ENCODE measurements at places on chromosomes 2 and 18.

- DNase-seq: no peak
Measured at GRCh38 chr2:108870069-108870644, 83.6 kb downstream of the CCDC138 start.

DNA sequence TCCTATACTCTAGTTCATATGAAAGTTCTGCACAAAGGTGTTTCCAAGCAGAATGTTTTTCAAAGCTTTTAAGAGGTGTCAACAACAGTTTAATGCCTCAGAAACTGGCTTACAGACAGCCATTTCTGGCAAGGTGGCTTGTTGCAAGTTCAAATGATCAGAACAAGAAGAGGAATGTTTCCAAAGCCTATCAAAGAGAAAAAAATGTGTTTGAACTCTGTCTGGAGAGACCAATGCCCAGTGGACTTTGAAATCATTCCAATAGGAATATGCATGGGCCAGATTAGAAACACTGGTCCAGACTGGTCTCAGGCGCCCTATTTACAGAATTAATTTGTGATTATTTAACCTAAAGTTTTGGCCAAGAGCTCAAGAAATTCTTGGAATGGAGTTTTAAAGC is 106.2 kb downstream of the CPS1 start:
- DNase-seq: no peak

DNA sequence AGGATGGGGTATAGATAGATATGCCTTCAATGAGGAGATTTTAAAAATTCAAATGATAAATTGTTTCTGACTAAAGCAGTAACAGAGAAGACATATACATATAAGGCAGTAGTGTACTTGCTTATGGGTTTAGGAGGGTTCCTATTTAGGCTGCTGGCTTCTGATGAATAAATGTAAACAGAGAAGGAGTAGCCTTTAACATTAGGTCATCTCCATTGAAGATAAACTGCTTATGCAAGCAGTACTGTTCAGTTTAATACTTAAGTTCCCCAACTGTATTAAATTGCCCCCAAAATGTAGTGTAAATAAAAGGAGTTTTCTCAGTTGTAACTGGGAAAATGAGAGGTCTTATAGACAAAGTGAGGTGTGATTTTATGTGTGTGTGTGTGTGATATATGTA is 217.7 kb upstream of the TMEFF2 start:
- DNase-seq: no peak

GRCh38 chr18:33729556-33729955 is 151.5 kb downstream of the ASXL3 start:
- DNase-seq: no peak

- DNase-seq: no peak
Measured at GRCh38 chr18:75211002-75211621, 515 bp downstream of the TSHZ1 start.

DNA sequence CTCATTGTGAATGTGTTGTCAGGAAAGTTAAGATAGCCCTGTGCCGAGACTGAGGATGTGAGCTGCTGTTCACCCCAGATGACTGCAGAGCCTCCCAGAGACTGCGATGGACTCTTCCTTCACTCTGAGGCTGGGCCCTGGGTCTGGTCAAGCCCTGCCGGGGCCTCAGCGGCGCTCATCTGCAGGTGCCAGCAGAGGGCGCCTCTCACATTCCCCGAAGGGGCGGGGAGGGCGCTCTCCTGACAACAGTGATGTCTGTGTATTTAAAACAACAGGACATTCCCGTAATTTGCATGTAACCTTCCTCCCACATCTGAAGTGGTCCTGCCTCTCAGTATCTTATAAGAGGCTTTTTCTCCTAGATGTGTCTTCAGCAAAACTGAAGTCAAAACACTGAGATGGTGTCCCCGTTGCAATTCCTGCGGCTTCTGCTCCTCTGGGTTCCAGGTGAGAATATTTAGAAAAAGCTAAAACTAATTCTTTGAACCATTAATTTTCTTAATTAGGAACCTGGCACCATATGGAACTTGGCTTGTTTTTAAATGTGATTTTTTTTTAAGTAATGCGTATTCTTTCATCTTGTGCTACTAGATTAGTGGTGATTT is 1377.9 kb downstream of the RPIA start:
- DNase-seq: no peak

DNA sequence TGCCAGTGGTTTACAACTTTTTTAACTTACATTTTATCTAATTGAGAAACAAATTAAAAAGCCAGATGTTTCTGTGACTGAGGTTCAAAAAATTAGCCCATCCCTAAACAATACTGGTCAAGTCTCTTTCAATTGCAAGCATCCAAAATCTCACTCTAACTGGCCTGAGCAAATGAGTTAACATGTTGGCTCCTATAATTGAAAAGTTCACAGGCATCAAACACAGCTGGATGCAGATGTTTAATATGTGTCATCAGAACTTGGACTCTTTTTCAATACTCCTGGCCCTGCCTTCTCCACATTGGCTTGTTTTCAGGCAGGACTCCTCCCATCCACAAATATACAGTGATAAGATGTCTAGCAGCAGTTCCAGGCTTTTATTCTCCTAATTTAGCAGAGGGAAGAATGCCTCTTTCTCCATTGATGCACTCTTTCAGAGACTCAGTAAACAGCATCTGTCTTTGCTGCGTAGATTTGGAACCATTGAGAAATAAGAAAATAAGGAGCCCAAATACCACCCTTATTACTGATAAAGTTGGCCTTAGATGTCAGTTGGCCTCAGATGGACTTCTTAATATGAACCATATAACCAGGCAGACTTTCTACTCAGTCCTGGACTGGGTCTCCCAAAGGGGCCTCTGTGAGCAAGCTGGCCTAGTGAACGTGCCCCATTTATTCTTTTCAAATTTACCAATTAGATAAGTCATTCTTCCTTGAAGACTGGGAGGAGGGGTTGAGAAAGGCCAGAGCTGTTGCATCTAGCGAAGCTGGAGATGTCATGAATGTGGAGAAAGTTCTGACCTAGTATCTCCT is 30.4 kb upstream of the FN1 start:
- DNase-seq: no peak

- no peak for DNase-seq
Measured at GRCh38 chr18:48314690-48315089, 94.5 kb downstream of the ZBTB7C start.

DNA sequence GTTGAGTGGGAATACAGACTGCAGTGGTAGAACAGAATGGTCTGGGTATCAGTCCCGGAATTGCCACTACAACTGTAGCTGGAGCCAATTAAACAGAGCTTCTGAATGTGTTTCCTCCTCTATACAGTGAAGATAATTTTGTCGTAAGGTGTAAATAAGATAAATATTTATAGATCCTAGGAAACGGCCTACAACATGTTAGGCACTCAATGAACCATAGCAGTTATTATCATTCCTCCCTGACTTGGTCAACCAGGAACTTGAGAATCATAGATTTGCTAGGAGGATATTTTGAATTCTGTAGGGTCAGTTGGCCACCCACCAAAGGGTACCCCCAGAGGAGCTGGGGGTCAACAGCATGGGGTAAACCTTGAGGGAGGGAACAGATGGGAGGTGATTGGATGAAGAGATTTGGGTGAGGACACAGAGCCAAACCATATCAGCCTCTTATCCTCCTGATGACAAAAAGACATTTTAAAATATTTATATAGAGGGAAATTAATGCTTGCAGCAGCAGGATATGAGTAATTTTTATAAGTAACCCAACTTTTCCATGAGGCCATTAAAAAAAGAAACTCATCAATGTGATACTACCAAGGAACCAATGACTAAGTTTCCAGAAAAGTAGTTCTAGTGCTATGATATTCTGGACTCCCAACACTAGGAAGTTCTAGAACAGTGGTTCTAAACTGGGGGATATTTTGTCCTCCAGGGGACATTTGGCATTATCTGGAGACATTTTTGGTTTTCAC is 4.0 kb downstream of the DHRS9 start:
- DNase-seq: no peak

DNA sequence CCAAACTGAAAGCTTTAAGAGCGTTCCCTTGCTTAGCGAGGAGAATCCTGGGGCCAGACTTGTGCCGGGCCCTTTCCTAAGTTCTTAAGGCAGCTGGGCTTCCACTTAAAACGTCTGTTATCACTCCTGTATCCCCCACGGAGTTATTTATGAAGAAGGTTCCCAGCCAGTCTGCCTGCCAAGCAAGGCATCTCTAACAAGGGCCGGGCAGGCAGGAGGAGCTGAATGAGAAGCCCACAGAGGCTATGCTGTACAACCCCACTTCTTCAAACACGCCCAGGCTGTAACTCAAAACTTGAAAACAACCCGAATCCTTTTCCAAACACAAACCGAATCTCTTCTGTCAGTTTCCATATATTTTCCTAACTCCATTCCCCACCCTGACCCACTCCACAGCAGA is 39.0 kb upstream of the ZFP36L2 start:
- no peak for DNase-seq

- DNase-seq: no peak
Measured at GRCh38 chr2:46632349-46632748, 153.0 kb downstream of the TMEM247 start.

- DNase-seq: no peak
Measured at GRCh38 chr2:202339071-202339870, 36.9 kb upstream of the BMPR2 start.

- DNase-seq: no peak
Measured at GRCh38 chr2:8193146-8193545, 488.7 kb upstream of the ID2 start.

- no peak for DNase-seq
Measured at GRCh38 chr2:19367326-19367725, 8.9 kb upstream of the OSR1 start.
